ENCODE measurements at places on chromosomes 12 and 14. TPM values are rescaled to one million over a fixed set of nuclear protein-coding genes. Genes with fewer than 3 reads are reported as not detected.

Gene RIMBP2
- not detected for total RNA-seq

Gene IKZF4
- total RNA-seq, result 10.3 TPM

Gene VPS29
- total RNA-seq, result 83.5 TPM

DNA sequence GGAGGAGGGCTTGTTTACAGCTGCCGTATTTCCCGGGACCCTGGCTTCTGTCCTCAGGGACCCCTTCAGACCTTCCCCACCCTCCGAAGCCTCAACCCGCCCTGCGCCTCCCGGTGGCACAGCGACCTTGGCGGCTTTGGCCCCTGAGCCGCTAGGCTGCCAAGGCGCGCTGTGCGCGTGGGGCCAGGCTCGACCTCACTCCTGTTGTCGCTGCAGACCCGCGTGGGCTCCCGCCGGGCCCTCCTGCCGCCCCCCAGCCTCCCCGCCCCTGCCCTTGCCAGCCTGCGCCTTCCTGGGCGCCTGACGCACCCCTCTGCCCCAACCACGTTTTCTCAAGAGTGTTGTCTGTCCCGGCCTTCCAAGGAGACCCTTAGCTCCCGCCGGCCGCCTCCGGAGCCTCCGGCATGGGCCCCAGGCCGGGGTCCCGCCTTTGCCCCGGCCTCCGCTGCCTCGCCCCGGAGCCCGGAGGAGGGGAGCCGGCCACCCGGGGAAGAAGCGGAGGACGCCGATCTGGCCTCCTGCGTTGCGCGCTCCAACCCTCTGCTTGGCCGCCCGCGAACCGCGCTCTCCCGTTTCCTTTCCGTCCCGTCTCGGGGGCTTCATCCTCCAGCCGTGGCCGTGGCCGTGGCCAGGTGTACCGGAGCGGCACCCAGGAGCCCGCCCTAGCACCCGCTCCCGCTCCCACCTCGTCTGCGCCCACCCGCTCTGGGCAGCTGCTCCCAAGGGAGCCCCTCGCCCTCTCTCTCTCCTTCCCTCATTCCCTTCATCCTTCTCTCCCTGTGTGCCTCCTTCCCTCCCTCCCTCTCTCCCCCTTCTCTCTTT lies 19.9 kb downstream of the PPP2R5C start:
- DNase-seq, result no peak

- DNase-seq, result no peak
These were observed 2.1 kb downstream of the KMT2D start for GRCh38 chr12:49058366-49059044.

GRCh38 chr12:56231184-56231582 lies 1.3 kb downstream of the SLC39A5 start:
- DNase-seq, result no peak

GRCh38 chr12:106239241-106239950 lies 8.4 kb downstream of the CKAP4 start:
- no peak for DNase-seq

Gene SMCO2
- total RNA-seq, result not detected

Gene COL2A1
- total RNA-seq, result 0.56 TPM

- DNase-seq, result no peak
These were observed 12.2 kb downstream of the SLC7A7 start for GRCh38 chr14:22802860-22803686.

- no peak for DNase-seq
These were observed 320.1 kb downstream of the DAD1 start for GRCh38 chr14:22268875-22269274.

Gene MYO1A
- total RNA-seq, result 0.32 TPM

Gene ATF7
- total RNA-seq, result 33.5 TPM

DNA sequence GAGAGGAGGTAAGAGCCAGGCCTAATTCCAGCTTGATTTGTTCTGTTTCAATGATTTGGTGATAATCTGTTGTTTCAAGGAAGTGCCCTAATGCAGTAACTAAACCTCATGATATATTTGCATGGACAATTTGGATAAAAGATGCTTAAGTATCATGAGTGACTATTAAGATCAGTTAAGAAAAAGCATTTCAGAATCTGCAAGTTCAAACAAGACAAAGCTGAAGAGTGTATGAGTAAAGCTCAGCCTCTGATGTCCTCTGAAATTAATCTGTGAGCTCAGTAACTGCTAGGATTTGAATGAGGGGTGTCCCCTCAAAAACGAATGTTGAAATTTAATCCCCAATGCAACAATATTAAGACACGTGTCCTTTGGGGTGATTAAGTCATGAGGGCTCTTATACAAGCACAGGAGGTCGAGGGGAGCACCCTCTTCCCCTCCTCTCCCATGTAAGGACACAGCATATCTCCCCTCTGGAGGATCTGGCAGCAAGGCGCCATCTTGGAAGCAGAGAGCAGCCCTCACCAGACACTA lies 949.2 kb downstream of the GALC start:
- no peak for DNase-seq

Gene IL31
- total RNA-seq, result not detected

DNA sequence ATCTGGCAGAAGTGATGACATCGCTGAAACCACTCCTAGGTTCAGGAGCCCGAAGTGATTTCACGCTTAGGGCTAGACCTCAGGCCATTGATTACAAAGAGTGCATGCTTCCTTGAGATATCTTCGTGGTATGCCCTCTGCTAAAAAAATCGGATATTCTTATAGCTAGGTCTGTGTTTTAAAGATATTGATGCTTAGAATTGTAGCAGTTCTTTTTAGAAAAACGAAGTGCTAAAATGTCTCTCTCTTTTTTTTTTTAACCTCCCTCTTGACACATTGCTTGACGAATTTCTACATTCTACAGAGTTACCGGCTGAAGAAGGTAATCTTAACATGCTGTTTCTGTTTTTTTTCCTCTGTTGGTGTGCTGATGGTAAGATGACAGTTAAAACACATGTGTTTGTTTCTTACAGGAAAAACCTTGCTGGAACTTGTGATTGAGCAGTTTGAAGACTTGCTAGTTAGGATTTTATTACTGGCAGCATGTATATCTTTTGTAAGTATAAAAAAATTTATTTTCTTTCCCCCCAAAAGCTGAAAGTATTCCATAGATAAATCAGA lies 1.3 kb downstream of the ATP2A2 start:
- no peak for DNase-seq

Gene PPM1H
- 1.9 TPM for total RNA-seq

Gene HOXC12
- not detected for total RNA-seq

DNA sequence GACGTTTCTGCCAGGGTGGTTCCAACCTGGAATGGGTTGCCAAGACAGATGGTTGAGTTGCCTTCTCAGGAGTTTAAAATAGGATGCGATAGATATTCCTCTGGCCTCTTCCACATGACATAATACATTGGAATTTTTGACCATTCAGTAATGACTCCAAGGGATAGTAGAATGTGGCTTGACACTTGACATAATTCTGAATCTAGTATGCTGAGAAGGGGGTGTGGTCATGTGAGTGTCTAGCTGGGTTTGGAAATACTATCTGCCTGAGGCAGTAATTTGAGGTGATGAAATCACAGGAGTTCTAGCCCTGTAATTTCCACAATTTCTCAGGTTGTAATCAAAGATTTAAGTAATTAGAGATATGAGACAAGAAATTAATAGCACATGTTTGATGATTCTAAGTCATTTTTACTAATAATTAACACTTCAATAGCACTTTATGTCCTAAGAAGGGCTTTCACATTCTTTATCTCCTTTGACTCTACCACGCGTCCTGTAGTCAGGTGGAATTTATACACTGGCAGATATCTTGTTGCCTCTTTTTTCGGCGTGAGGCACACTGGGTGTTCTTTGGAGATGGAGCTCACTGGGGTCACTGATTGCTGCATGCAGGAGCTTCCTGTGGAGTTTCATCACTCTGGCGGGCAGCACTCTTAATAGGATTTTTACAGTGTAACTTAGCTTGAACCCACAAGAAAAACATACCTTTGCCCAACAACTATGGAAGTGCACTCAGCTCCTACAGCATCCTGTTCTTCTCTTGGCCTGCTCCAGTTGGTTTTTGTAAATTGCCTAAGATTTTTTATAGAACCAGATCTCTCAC lies 3.2 kb upstream of the AMIGO2 start:
- no peak for DNase-seq

- DNase-seq, result no peak
These were observed 994 bp downstream of the PRORP start for GRCh38 chr14:35123388-35123703.

All from omental fat pad (tissue), 4 donors.